ENCODE measurements at places on chromosomes 5 and 9.

DNA sequence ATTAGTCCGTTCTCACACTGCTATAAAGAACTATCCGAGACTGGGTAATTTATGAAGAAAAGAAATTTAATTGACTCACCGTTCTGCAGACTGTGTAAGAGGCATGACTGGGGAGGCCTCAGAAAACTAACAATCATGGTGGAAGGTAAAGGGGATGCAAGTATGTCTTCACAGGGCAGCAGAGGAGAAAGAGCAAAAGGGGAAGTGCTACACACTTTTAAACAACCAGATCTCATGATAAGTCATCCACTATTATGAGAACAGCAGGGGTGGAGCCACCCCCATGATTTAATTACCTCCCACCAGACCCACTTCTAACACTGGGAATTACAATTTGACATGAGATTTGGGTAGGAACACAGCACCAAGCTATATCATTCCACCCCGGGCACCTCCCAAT, 26.6 kb downstream of the FST start:
- DNase-seq, result no peak

GRCh38 chr9:11088821-11089374, 476.1 kb upstream of the PTPRD start:
- no peak for DNase-seq

DNA sequence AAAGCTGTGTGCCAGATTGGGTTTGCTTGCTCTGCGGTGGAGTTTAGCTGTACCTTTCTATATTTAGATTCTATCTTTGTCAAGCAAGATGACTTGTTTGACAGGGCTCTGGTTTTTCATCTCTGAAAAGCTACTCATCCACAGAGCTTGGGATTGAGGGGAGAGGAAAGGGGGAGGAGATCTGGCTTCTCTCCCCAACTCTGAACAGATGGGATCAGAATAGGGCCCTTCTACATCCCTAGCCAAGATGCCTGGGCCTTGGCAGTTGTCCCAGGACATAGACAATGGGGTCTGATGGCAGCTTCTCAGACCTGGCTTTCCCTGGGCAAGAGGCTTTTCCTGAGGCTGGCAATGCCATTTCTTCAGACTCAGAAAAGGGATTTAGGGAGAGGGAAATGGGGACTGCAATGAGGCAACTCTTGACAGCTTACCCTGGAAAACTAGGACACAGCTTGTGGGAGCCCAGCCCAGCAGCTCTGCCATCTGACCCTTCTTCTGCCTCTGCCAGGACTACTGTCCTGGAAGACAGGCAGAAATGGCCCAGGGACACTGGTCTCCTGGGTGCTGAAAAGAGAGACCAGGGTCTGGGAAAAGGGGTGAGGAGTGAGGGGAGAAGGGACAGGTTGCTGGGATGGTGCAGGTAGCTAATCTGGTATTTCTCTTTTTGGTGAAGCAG, 50.2 kb upstream of the ASTN2 start:
- no peak for DNase-seq

GRCh38 chr5:68288707-68289134, 73.2 kb downstream of the PIK3R1 start:
- DNase-seq, result no peak

DNA sequence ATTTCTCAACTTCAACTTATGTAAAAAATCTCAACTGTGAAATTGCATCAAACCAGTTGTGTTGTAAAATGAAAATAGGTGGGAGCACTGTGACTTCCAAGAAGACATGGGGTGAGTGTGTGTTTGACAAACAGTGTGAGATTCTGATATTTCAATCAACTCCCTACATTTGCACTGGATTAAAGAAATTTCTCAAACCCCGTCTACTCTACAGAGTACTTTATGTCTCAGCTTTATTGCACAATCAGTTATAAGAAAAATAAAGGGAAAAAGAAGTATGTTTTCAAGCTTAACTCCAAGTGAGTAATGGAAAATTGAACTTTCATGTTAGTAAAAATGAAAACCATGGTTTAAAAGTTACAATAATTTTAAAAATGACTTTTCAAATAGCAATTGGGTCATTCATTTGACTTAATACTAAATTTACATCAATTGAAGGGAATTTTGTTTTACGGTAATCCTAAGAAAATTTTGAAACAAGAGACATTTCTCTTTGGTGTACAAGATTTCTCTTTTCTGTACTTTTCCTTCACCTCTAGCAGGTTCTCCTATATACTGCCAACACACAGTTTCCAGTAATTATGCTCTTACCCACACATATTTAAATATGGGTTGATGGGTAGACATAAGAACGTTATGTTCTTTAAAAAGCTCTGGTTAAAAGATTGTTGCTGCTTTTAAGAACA, 80.3 kb downstream of the CDO1 start:
- DNase-seq, result no peak

GRCh38 chr5:60141119-60141518, 247.6 kb upstream of the PDE4D start:
- no peak for DNase-seq

DNA sequence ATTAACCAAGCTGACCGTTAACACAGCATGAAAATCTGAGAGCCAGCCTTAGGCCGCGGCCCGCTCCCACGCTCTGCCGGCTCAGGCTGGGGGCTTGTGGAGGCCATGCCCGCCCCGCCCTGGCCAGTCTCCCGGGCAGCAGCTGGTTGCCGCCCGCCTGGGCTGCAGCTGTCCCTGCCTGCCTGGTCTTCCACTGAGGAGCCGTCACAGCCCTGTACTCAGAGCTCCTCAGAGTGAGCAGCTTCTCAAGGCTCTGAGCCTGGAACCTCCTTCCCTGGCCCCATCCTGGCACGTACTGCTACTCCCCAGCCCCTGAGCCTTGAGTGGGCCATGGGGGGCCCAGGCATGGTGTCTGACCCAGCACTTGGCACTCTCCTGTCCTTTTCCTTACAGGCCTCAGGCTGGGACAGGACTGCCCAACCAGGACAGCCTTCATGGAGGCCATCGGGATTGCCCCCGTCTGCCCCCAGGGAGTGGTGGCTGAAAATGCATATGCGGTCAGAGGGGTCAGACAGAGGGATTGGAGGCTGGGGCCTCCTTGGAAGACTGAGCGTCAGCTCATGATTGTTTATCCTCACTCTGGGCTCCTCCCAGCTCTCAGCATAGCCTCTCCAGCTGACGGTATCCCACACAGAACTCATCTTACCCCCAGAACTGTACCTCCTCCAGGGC, 11.9 kb downstream of the FGFR4 start:
- DNase-seq, result no peak

DNA sequence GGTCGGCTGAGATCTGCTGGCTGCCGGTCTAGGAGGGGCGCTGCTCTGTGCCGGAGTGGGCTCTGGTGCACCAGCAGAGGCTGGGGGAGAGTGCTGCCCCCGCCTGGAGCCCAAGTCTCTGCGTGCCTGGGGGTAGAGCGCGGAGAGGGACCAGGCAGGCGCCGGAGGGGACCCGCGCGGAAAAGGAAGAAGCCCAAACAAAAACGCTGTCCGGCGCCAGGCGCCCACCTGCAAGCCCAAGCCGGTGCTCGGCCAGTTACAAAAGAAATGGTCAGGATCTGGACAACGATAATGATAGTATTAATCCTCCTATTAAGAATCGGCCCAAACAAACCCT, 571 bp upstream of the S1PR3 start:
- no peak for DNase-seq

DNA sequence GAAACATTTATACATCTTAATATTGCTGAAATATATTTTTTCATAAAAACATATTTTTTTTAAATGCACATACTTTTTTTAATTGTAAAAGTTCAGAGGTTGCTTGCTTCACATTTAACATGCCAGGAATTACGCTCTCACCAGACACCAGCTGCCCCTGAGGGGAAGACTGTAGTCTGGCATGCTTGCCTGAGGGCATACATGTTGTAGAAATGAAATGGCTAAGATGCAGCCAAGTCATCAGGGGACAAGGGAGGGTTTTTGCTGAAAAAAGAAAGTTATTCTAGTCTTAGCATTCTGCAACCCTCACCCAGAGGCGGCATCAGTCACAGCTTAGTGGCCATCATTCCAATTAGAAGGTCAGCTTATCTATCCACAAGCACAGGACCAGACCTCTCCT, 426.7 kb upstream of the FTMT start:
- no peak for DNase-seq

- DNase-seq, result no peak
These were observed 84.7 kb downstream of the PLCXD3 start for GRCh38 chr5:41425736-41426135.

DNA sequence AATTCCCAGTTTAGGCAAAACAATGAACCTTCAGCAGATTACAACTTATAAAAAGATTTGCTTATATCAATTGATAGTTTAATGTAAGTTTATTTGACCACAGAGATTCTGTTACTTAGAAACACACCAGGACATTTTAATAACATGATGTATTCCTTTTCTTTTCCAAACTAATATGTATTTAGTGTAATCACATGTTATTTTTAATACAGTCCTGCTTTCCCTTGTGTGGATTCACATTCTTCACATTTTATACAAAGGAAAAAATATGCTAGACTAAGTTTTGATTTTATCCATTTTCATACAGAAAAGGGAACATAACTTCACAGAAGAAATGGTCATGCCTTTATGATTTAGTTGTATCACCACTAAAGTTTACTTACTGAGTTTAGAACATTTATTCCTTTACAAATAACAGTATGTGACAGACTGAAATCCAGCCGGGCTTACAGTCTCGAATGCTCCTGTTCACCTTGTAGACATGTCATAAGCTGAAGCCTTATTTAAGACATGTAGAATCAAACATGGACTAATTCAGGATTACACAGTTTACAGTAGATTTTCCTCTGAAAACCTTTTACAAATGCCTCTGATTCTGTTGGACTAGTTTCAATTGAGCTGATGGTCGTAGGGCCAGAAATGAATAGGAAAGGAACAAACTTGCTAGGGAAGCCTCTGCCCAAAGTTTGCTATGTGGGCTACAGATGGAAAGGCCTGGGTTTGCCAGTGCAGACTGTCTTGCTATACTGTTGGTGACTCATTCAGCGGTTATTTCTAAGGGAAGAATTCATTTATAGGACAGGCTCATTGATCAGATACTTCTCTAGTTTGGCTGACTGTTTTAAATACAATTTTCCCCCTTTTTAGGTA, 6.6 kb upstream of the ASPN start:
- no peak for DNase-seq

GRCh38 chr9:36625006-36625615, 52.4 kb downstream of the MELK start:
- no peak for DNase-seq

- DNase-seq, result no peak
These were observed 47.4 kb downstream of the ABHD17B start for GRCh38 chr9:71863631-71864030.

DNA sequence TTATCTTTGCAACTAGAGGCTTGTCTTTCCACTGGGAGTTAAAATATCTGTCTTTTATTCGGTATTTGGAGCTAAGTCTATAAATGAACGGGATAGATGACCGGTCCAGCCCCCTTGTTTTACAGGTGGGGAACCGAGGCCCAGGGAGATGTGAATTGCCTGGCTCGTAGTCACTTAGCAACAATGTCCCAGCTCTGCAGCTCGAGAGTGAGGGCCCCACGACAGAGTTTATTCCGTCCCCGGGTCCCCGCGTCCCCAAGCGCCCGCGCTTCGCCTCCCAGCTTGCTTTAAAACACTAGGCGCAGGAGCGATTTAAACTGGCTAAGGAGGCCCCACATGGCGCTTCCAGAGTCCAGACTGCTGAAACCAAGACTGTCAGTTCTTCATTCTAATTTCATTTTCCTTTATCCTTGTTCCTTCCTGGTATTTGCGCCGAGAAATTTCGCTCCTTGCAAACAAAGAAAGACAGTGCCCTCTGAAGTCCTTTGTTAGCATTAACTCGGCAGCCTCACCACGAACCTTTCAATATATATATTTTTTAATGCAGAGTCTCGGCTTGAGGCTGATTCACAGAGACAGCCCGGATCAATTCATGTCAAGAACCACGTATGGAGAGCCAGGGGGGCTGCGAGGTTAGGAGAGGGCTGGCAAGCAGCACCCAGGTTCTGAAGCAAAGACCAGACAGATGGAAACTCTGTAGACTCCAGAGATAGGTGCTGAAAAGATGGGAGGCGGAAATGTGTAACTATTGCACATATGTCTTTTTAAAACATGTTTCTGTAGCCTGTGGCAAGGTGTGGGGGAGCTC, 1.4 kb upstream of the ENC1 start:
- no peak for DNase-seq

- peak; percentile 61 for DNase-seq
These were observed 20.4 kb downstream of the GNPDA1 start for GRCh38 chr5:141992349-141992963.

GRCh38 chr5:165015126-165015525, 1509.7 kb downstream of the MAT2B start:
- no peak for DNase-seq

GRCh38 chr5:109619606-109620005, 70.1 kb upstream of the MAN2A1 start:
- no peak for DNase-seq

GRCh38 chr9:122857815-122858214, 29.4 kb upstream of the PDCL start:
- no peak for DNase-seq

DNA sequence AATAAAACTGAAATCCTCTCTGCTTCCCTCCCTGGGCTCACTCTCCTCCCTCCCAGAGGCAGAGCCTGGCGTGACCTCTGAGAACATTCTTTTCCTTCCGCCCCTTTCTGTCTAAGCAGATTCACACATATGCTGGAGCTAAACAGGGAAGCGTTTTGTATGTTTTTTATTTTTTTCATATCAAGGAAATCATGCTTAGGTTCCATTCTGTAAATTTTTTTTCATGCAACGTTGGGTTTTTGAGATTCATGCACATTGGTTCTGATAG, 20.2 kb upstream of the BARHL1 start:
- DNase-seq, result no peak

GRCh38 chr9:77935974-77936373, 95.6 kb downstream of the GNAQ start:
- DNase-seq, result no peak

GRCh38 chr5:123787635-123788034, 275.7 kb downstream of the CSNK1G3 start:
- no peak for DNase-seq

Measured in stimulated activated CD8-positive, alpha-beta memory T cell treated with anti-CD3 and anti-CD28 coated beads, Interleukin-7, amount 100 ng/mL, for 1 hour (primary cell).